ENCODE measurements at places on chromosomes 16 and 17.

- no peak for DNase-seq
These were observed 176.8 kb downstream of the TANC2 start for GRCh38 chr17:63142836-63143235.

- no peak for DNase-seq
These were observed 19.5 kb downstream of the MARVELD3 start for GRCh38 chr16:71645450-71645849.

DNA sequence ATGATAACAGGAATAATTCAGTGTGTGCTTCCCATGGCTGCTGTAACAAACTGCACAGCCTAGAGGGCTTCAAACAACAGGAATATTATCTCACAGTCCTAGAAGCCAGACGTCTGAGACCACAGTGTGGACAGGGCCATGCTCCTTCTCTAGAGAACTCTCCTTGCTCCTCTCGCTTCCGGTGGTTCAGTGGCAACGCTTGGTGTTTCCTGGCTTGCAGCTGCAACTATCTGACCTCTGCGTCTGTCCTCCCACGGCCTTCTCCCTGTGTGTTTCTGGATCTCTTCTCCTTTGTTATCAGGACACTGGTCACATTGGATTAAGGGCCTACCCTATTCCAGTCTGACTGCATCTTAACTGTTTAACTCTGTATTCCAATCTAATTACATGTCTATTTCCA lies 414.3 kb downstream of the MAF start:
- DNase-seq, result no peak

GRCh38 chr17:18987230-18987610 lies 17.3 kb downstream of the FAM83G start:
- no peak for DNase-seq

DNA sequence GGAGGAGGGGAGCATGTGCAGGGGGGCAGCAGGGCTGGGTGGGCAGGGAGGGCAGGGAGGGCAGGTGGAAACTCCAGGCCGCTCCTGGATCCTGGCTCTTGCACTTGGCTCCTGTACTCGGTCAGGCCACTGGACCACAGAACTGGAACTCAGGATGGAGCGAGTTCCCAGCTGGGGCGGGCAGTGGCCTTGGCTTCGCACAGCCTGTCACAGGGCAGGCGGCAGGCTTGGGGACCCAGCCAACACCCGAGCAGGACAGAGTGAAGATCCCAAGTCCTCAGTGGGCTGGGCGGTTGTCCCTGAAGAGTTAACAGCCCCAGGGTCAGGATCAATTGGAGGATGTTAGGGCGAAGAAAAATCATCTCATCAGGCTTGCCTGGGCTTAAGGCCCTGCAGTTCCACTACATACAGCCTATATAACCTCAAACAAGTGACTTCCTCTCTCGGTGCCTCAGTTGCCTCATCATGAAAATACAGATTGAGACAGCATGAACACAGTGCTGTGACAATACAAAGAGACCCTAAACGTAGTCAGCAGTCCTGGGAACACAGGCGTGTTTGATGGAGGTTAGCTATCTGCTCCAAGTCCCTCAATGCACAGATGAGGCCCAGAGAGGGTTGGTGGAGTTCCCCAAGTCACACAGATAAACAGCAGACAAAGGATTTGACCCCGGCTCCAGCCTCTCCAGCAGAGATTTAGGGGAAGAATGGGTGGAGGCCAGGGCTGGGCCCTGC lies 21.9 kb downstream of the ZNF423 start:
- DNase-seq, result no peak

- DNase-seq, result no peak
These were observed 38.5 kb downstream of the PGS1 start for GRCh38 chr17:78416791-78417530.

GRCh38 chr16:83397601-83398291 lies 410.0 kb upstream of the HSBP1 start:
- DNase-seq, result no peak

DNA sequence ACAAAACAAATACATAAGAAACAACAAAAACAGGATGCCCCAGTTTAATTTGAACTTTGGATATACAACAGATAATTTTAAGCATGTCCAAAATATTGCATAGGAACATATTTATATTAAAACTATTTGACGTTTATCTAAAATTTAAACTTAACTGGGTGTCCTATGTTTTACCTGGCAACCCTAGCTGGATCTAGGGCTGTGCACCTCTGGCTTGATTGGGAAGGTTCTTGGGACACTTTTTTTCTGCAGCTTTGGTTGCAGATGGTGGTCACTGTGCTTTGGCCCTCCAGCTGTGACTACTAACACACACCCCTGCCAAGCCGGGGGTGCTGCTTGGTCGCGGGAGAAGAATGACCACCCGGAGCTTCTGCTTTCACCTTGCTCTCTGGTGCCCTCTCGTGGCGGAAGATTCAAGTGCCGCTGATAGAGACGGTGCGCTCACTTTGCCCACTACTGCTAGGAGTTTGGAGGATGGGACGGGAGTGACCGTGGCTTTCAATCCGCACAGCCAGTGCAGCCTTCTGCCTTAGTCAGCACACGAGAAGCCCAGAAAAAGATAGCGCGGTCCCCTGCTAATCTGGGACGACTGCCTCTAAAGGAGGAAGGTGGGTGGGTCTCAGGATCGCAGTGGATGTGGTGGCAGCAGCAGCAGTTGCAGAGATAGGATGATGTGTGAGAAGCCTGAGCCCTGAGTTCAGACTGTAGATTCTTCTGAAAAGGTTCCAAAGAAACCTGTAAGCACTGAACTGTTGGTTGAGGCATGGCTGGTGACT lies 6.7 kb downstream of the SPACA3 start:
- peak; percentile 83 for DNase-seq

GRCh38 chr16:58460219-58460610 lies 39.7 kb upstream of the NDRG4 start:
- no peak for DNase-seq

DNA sequence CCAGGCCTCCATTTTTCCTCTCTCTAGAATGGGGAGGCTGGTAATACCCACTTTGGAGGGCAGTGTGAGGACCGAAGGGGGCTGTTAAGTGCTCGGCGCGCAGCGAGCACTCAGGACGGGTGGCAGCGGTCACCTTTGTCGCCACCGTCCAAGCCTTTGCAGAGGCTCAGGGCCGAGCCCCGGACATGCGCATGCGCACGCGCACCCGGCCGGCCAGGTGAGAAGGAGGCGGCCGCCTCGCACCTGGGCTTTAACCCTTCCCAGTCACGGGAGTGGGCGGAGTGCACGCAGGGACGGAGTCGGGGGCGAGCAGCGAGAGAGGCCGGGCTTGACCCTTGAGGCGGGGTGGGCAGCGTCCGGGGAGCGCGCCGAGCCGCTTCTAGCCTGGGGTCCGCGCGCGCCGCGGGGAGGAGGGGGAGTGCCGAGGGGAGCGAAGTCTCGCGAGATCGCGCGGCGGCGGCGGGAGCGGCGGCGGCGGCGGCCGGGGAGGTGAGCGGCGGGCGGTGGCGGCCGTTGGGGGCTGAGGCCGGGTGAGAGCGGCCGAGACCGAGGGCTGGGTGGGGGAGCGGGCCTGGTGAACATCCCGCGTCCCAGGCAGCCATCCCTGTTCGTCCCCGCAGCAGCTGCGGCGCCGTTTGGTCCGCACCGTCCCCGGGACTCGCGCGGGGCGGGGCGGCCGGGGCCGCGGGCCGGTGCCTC lies at the start of gene MRTFB:
TSS of gene MRTFB (plus strand) at position 443 of the 699 bp plus-strand sequence. CDS start 69,288 bp downstream, outside the sequence.
- peak; percentile 82 for DNase-seq

- peak; percentile 98 for DNase-seq
These were observed 27.8 kb downstream of the TK2 start for GRCh38 chr16:66521951-66522771.

GRCh38 chr17:74943808-74944522 lies 8.3 kb downstream of the OTOP3 start:
- DNase-seq, result no peak

GRCh38 chr17:42682722-42683403 lies 532 bp downstream of the CNTNAP1 start:
- peak; percentile 48 for DNase-seq

GRCh38 chr17:34654276-34654880 lies 75.0 kb downstream of the TMEM132E start:
- no peak for DNase-seq

DNA sequence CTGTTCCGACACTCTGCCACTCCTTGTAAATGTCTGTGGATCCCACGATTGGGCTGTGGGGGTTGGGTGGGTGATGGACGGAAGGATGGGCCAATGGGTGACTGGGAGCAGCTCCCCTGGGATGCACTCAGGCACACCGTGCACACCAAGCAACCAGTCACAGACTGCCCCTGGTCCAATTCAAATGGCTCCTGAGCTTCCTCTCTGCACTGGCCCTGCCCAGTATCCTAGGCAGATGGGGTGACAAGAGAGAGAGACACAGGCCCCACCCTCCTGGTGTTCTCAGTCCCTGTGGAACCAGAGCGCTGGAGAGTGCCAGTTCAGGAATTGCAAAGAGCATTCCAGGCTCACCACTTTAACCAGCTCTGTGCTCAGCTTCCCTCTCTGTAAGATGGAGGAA lies 32.8 kb downstream of the BEAN1 start:
- no peak for DNase-seq

Data from activated CD4-positive, alpha-beta T cell treated with anti-CD3 and anti-CD28 coated beads, Interleukin-2, amount 50 U/mL, for 48 hours (primary cell).